Endodermal cell (in vitro differentiated cells): ENCODE measurements at places on chromosomes 6 and 20. TPM values are rescaled to one million over a fixed set of nuclear protein-coding genes. Genes with fewer than 3 reads are reported as not detected.
A peak's percentile ranks its signal among the peaks of the same experiment; 100 is the strongest.

- no peaks in the 10 kb centered on the region for H3K4me1 ChIP-seq
- H3K27me3 ChIP-seq, result no peaks in the 10 kb centered on the region
- H3K4me3 ChIP-seq, result no peak overlapping the region
- H3K36me3 ChIP-seq, result no peaks in the 10 kb centered on the region
- no peak overlapping the region for H3K27ac ChIP-seq
- no peak for DNase-seq
These were observed 188.2 kb downstream of the PRKN start for GRCh38 chr6:162539321-162539720.

DNA sequence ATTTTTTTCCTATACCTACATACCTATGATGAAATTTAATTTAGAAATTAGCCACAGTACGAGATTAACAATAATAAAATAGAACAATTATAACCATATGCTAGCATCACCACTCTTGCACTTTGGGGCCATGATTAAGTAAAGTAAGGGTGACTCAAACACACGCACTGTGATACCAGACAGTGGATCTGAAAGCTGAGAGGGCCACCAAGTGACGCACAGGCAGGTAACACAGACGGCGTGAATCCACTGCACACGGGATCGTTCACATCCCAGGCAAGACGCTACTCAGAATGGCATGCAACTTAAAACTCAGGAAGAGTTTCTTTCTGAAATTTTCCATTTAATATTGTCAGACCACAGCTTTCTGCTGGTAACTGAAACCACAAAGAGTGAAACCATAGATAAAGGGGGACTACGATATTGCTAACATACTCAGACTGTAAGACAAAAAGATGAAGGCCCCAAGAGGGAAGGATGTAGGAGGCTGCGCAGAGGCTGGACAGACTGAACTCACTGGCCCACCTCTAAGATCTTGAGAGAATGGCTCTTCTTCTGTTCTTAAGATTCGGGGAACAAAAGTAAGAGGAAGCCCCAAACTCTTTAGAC lies 17.9 kb downstream of the RRBP1 start:
- H3K27me3 ChIP-seq, result no peaks in the 10 kb centered on the region
- peak overlapping the region; percentile 13 for H3K4me3 ChIP-seq
- no peak for DNase-seq
- peaks cover 3% of the 10 kb centered on the region for H3K4me1 ChIP-seq
- H3K27ac ChIP-seq, result no peak overlapping the region
- peaks cover 48% of the 10 kb centered on the region for H3K36me3 ChIP-seq

GRCh38 chr6:165807249-165807960 lies 144.4 kb upstream of the PDE10A start:
- no peaks in the 10 kb centered on the region for H3K4me1 ChIP-seq
- no peak for DNase-seq
- H3K27ac ChIP-seq, result no peak overlapping the region
- peaks cover 44% of the 10 kb centered on the region for H3K27me3 ChIP-seq
- no peaks in the 10 kb centered on the region for H3K36me3 ChIP-seq
- H3K4me3 ChIP-seq, result no peak overlapping the region

DNA sequence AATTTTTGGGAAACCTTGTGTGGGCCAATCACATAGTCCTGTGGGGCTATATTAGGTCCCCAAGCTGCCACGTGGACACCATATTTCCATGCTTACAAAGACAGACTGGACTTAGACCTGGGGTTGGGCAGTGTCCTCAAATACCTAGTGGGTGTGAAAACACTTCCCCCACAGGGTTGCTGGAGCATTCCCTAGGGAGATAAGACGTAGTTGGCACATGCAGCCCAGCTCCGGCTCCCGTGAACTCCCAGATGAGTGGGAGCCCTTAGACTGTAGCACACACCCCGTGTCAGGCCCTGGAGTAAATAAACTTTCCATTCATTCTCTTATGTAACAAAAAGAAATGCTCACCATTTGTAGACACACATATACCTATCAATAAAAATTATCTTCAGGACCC lies 14.2 kb downstream of the KCNG1 start:
- DNase-seq, result no peak
- no peak overlapping the region for H3K27ac ChIP-seq
- H3K4me1 ChIP-seq, result no peaks in the 10 kb centered on the region
- H3K4me3 ChIP-seq, result no peak overlapping the region

Gene EYS
- total RNA-seq, result 0.31 to 0.44 TPM (median 0.42 TPM) in 3 replicates

Gene FAM209B
- total RNA-seq, result 0.77 TPM in 1 of 2 replicates, not detected in the other

GRCh38 chr6:81876971-81877370 lies 124.5 kb upstream of the TENT5A start:
- H3K4me3 ChIP-seq, result no peak overlapping the region
- no peaks in the 10 kb centered on the region for H3K4me1 ChIP-seq
- no peaks in the 10 kb centered on the region for H3K27me3 ChIP-seq
- no peak for DNase-seq
- no peak overlapping the region for H3K27ac ChIP-seq

Gene ZBTB12
- total RNA-seq, result 24.8 and 25.4 TPM in 2 replicates

- no peak for DNase-seq
- H3K36me3 ChIP-seq, result peaks cover 32% of the 10 kb centered on the region
- no peak overlapping the region for H3K27ac ChIP-seq
- H3K27me3 ChIP-seq, result no peaks in the 10 kb centered on the region
- H3K4me3 ChIP-seq, result peak overlapping the region; percentile 66
These were observed 9.4 kb downstream of the EPB41L2 start for GRCh38 chr6:131053546-131054240.

Gene DLK2
- not detected in 3 replicates for total RNA-seq

GRCh38 chr6:95802978-95803377 lies 212.8 kb upstream of the FUT9 start:
- peaks cover 32% of the 10 kb centered on the region for H3K27me3 ChIP-seq
- no peak overlapping the region for H3K27ac ChIP-seq

DNA sequence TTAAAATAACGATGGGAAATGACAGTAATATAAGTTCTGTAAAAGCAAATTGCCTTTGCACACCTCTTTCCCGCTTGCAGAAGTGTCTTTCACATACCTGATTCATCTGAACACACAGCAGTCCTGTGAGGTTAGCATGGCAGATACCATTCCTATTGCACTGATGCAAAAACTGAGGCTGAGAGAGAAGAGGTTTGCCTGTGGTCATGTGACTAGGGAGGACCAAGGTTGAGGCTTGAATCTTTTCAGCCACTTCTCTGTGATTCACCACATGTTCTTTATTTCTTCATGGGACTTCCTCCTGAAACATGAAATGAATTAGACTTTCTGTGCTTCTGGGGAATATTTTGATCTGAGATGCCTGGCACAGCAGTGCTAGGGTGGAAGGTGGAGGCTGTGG lies 92.9 kb downstream of the VEGFA start:
- H3K27me3 ChIP-seq, result no peaks in the 10 kb centered on the region
- no peak overlapping the region for H3K4me3 ChIP-seq

Gene HTR1E
- total RNA-seq, result 1.3 and 1.6 TPM in 2 replicates

Gene TMEM217
- total RNA-seq, result 0.95 to 2.1 TPM (median 1.7 TPM) in 3 replicates

GRCh38 chr6:118914598-118914997 lies 20.4 kb downstream of the MCM9 start:
- H3K27ac ChIP-seq, result no peak overlapping the region

Gene GMDS
- total RNA-seq, result 23.7 to 29.5 TPM (median 25.5 TPM) in 3 replicates

DNA sequence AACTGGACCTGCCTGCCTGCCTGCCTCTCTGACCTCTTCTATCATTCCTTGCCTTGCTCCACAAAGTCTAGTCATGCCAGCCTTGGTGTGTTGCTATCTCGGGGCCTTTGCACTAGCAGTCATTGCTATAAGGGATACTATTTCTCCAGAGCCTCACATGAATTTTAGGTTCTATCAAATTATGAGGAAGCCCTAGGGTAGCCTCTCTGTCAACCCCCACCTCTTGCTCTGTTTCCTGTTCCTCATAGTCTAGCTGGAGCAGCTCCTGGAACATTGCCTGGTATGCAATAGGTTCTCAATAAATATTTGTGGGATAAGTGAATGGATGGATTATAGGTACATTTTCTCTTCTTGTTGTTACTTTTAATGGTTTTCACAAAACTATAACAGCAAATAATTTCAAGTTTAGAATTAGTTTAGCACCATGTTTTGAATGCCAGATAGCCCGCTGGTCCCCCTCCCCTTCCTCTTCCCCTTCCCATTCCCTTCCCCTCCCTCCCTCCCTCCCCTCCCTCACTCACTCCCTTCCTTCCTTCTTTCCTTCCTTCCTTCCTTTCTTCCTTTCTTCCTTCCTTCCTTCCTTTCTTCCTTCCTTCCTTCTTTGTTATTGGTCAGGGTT lies 46.9 kb upstream of the DTNBP1 start:
- H3K36me3 ChIP-seq, result no peaks in the 10 kb centered on the region
- H3K4me3 ChIP-seq, result no peak overlapping the region
- H3K4me1 ChIP-seq, result no peaks in the 10 kb centered on the region
- no peak overlapping the region for H3K27ac ChIP-seq
- no peak for DNase-seq

DNA sequence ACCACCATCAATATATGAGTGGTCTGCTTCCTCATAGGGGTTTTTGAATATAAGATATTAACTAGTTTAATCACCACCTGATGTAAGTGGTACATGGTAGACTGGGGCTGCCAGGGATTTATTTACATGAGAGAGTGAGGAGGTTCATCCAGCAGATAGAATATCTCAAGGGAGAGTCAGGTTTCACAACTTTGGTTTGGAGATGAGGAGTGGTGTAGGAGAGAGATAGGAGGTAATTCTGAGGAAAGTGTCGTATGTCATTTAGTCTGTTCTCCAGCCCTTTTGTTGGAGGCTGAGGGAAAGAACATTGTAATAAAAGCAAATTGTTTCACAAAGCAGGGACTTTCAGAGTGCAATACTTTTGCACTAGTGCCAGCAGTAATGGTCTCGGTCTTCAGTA lies 16.8 kb downstream of the L3MBTL3 start:
- H3K27me3 ChIP-seq, result no peaks in the 10 kb centered on the region
- no peaks in the 10 kb centered on the region for H3K36me3 ChIP-seq
- no peak overlapping the region for H3K4me3 ChIP-seq
- H3K4me1 ChIP-seq, result peaks cover 3% of the 10 kb centered on the region
- H3K27ac ChIP-seq, result no peak overlapping the region

- no peaks in the 10 kb centered on the region for H3K36me3 ChIP-seq
- peak; percentile 86 for DNase-seq
- H3K27ac ChIP-seq, result no peak overlapping the region
- H3K27me3 ChIP-seq, result peaks cover 52% of the 10 kb centered on the region
- H3K4me1 ChIP-seq, result peaks cover 11% of the 10 kb centered on the region
These were observed 4.3 kb downstream of the LAMP5 start for GRCh38 chr20:9518576-9519175.

DNA sequence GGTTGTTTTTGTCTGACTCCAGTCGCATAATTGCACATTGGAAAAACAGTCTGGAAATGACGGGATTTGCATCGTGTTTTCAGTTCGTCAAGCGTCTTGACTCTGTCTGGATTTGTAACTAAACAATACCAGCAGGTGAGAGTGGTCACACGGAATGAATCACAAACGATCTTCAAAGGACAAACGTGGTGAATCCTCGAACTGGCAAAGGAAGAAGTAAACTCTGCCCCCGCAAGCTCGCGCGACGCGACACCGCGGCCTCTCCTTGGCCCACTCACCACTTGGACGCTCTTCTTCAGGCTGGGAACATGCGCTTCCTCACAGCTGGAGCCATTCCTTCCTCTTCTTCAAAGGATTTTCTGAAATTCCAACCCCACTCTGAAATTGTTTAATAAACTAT lies 352.6 kb downstream of the THBS2 start:
- no peak overlapping the region for H3K4me3 ChIP-seq
- no peaks in the 10 kb centered on the region for H3K36me3 ChIP-seq
- H3K4me1 ChIP-seq, result no peaks in the 10 kb centered on the region
- no peak overlapping the region for H3K27ac ChIP-seq
